Activated CD8-positive, alpha-beta memory T cell treated with anti-CD3 and anti-CD28 coated beads for 1 hour (primary cell): ENCODE measurements at places on chromosomes 1 and 21.

- no peak for DNase-seq
Measured at GRCh38 chr1:173410794-173411236, 66.3 kb upstream of the PRDX6 start.

DNA sequence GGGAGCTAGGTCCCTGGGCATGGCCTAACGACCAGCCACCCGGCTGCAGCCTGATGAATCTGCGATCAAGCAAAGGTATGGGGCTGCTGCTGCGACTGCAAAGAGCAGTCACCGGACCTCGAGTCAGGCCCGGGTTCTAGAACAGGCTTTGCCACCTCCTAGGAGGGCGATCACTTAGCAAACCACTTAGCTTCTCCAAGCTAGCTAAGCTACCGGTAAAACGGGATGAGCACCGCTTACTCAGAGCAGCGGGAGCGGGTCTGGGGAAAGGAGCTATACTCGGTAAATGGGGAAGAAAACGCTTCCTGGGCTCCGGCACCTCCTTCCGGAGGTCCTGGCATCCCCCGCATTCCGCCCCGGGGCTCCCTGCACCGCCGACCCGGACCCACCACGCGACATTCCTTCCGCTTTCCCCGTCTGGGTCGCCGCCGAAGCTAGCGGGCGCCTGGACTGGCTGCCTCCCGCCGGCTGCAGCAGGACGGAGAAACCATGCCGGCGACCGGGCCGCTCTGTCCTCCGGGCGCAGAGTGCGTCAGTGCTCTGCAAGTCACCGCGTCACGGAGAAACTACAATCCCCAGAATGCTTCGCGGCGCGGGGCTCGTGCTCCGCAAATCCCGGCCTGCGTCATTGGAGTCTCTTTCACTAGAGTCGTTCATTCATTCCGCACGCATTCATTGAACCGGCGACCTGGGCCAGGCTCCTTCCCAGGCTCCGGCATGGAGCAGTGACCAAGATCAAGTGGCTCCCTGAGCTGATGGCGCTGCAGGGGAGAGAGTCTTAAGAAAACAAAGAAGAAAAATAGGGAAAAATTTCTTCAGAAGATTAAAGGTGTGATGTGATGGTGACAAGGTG, at the start of gene LSM10:
Gene LSM10 (minus strand): TSS at position 531 of the 853 bp plus-strand sequence. CDS start 3,779 bp downstream, outside the sequence.
- DNase-seq: peak; percentile 89

GRCh38 chr1:162876751-162877150, 15.8 kb upstream of the CCDC190 start:
- no peak for DNase-seq

DNA sequence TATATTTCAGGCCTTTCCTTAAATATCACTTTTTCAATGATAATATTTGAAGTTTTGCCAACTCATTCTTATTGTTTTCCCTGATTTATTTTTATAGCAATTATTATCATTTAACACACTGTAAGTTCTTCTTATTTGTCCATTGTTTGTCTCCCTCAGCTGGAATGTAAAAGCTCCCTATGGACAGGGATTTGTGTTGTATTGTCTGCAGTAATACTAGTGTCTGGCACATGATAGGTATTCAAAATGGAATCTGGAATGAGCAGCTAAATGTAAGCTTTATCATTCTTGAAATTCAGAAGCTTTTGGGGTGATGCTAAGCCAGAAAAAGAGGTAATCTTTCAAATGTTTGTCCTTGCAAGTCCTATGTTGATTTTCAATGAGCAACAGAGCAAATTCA, 112.1 kb downstream of the NEGR1 start:
- DNase-seq: no peak

DNA sequence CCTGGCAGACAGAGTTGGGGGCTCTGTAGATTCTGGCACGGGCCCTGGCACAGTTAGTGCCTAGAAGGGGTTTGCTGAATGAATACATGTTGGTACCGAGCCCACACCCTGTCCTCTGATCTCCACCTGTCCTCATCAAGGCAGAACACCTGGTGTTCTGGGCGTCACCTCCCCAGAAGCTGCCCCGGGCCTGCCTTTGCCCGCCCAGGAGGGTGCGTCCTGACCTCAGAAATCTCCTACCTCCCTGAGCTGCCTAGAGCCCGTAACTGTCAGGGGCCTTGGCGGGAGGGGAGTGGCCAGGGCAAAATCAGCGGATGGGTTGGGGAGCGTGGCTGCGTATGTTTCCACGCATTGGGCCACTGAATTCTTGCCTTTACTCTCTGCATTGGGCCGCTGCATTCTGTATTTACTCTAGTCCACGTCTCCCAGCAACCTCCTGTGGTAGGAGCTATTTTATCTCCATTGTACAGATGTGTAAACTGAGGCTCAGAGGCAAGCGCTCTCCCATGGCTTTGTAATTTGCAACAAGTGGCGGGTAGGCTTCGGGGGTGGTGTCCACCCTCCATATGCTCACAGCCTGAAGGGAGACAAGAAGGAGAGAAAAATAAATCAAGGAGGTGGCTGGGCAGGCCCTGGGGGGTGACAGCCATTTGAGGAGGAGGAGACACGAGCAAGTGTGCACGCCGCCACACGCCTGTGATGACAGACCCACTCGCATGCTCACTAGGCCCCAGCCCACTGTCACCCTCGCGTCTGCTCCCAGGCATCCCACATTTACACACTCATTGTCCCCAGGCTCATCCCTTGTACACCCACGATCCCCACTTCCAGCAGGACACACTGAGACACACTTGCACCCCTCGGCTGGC, 95.7 kb upstream of the WNT4 start:
- no peak for DNase-seq

DNA sequence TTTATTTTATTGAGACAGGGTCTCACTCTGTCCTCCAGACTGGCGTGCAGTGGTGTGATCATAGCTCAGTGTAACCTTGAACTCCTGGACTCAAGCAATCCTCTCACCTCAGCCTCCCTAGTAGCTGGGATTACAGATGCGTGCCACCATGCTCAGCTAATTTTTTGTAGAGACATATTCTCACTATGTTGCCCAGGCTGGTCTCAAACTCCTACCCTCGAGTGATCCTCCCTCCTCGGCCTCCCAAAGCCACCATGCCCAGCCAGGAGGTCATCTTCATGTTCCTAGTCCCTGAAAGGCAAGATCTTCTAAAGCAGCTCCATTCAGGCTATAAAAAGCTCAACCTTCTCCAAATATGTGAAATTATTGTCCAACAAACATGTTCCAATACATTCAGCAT, 53.9 kb downstream of the TOR1AIP2 start:
- DNase-seq: no peak

DNA sequence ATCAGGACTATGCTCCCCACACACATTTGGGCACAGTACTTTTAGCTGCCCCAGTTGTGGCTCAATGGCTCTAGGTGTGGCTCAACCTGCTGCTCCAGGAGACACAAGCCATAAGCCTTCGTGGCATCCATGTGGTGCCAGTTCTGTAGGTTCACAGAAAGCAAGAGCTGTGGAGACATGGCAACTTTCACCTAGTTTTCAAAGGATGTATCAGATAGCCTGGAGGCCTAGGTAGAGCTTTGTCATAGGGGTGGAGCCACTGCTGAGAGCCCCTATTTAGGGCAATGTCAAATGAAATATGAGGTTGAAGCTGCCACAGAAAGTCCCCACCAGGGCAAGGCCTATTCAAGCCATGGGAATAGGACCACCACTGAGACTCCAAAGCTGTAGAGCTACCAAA, 210.5 kb downstream of the LMO4 start:
- no peak for DNase-seq

DNA sequence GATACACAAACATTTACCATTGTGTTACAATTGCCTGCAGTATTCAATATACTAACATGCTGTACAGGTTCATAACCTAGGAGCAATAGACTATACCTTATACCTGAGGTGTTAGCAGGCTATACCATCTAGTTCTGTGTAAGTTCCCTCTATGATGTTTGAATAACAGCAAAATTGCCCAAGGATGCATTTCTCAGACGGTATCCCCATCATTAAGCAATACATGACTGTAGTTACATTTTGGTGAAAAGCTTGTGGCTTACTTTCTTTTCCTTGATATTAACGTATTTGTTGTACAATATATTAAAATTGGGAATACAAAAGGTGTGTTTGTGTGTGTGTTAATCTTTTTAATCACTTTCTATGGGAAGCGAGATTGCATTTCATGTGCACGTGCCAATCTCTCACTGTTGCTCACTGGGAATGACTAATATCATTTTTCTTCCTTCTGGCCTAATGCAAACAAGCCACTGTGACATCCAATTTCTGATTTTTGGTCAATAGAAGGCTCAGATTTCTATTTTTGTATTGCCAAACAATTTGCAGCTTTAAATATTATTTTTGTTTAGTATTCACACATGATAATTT, 36.7 kb upstream of the WLS start:
- no peak for DNase-seq

GRCh38 chr1:76782809-76783208, 84.5 kb upstream of the ST6GALNAC5 start:
- no peak for DNase-seq

- DNase-seq: no peak
Measured at GRCh38 chr1:213829780-213830179, 158.0 kb upstream of the PROX1 start.

DNA sequence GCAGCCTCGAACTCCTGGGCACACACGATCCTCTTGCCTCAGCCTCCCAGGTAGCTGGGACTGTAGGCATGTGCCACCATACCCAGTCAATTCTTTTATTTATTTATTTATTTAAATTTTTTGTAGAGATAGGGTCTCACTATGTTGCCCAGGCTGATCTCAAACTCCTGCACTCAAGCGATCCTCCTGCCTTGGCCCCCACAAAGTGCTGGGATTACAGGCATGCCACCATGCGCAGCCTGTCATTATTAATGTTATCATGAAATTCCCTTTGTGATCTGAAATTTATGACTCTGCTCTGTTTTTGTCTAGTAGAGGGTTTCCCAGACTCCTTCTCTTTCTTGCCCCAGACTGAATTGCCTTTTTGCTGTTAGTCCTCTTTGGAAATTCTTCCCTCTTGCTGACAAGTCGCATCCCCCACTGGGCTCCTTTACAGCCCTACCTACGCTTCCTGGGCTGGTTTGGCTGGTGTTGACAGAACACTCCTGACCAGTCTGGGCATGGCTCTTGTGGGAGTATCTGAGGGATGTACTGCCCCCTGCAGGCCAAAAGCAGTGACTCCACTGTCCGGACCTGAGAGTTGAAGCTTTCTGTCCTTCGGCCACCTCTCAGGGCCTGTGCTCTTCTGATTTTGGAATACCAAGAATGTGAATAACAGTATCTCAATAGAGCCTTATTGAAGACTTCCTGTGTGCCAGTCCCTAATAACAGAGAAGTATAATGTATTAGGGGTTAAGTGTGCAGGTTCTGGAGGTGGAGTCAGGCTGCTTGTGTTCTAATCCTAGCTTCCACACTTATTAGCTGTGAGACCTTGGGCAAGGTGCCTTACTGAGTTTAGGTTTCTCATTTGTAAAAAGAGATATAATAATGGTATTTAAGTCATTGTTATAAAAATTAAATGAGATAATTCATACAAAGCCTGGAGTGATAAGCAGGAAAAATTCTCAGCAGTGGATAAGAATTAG, 28.2 kb downstream of the TCEANC2 start:
- DNase-seq: peak; percentile 22

DNA sequence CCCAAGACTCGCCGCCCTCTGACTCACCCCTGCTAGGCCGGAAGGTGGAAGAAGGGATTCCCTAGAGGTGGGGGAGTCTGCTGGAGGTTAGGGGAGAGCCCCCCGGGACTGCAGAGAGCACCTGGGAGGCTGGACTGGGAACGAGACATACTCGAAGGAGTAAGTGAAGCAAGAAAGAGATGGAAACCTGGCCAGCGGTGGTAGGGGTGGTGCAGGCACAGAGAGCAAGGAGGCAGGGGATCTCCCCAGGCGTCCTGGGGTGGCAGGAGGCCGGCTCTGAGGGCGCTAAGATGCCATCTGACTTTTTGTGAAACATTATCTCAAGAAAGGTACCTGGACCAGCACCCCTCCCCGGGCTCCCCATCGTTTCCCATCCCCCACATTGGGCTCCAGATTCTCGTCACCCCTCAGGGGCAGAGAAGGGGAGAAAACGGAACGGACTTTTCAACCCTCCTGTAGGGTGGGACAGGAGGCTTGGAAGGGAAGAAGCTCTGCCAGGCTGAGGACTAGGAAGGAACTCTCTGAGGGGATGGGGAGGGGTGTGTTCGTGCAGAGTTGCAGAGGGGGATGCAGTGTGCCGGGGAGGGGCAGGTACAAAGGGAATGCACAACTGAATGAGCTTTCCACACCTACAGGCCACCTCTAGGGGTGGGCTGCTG, 708 bp downstream of the CHRNB2 start:
- no peak for DNase-seq

GRCh38 chr1:14660801-14661200, 62.3 kb downstream of the KAZN start:
- DNase-seq: no peak

DNA sequence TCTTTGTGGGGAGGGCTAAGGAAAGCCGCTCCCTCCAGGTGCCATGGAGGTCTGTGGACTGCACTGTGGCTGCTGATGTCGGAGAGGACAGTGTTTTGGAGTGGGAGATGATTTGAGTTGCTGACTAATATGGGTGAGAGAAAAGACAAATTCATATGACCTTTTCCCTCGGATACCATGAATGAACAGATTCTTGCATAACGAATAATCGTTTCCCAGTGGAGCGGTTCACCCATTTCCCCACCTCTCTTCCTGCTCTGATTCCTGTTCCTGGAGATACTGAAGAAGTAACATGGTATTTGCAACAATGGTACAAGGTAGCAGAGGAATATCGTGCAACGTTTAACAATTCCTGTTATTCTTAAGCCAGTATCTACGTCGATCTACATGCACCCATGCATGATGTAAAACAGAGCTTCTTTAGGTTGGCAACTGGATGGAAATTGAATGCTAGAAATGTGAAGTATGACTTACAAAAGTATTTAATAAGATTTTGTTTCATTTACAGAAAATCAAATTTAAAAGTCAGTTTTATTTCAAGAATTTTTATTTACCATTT, 227.1 kb downstream of the TOMM20 start:
- no peak for DNase-seq

GRCh38 chr1:94106716-94107115, 14.2 kb downstream of the ABCA4 start:
- no peak for DNase-seq
